NCI-H2227 treated with DMSO at 0.1 percent for 48 hours (cell line): ENCODE measurements at places on chromosomes 12 and 14.

DNA sequence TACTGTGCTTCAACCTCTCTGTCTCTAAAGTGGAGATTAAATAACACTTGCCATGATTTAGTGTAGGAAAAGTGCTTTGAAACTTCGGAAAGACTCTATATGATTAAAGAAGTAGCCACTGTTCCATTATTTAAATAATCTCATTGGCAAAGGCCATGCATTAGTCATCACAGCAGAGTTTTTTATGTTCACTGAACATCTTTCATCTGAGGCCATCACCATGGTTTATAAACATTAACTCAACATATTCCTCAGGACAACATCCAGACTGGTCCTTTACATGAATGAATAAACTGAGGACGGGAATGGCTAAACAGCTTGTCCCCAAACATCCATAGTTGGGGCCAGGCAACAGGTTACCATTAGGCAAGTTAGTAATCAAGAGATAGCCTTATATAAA is 124.6 kb upstream of the FRMD6 start:
- no peak for DNase-seq

GRCh38 chr12:54891717-54892478 is 37.6 kb downstream of the MUCL1 start:
- no peak for DNase-seq

GRCh38 chr12:132653567-132654290 is 33.4 kb downstream of the POLE start:
- no peak for DNase-seq

DNA sequence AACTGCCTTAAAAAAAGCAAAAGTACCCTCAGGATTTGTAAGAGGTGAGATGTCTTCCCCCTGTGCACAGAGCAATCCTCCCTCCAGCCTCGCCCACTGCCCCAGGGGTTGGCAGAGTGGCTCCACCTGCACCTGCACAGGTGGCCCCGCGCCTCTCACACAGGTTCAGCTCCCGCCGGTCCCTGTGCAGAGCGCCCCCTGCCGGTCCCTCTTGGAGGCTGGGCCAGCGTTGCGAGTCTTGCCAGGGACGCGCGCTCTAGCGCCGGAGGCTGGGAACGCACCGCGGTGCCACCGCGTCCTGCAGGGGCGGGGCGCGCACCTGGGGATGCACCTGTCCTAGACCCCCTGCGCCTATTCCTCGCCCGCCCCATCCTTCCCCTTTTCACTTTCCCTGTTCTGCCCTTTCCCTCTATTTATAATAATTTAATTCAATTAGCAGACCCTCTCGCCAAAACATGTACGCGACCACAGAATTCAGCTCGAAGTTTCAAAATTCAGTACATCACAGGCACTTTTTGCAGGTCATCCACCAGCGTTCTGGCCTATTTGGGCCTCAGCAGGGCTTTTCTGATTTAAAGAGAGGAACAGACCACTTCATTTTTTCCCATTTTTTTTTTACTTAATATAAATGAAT is 618.6 kb downstream of the AACS start:
- DNase-seq = no peak

- DNase-seq = no peak
These were observed 3.7 kb downstream of the NOVA1 start for GRCh38 chr14:26594148-26594547.

GRCh38 chr12:92176646-92177045 is 31.0 kb upstream of the BTG1 start:
- no peak for DNase-seq

DNA sequence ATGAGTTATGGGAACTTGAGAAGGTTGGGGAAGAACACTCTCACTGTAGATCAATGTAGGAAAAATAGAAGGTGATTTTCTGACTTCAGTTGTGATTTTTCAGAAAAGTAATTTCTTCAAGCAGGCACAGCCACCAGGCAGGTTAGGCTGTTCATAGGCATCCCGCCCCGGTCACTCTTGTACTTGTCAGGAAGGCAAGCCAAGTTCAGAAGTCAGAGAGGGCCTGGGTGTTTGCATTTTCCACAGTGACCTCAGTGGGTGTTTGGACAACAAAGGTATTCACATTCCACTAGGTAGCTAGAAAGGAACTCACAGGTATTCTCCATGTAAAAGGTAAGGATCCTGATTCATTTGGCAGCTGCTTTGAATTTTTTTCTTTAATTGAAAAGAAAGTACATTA is 3.0 kb upstream of the FAM234B start:
- DNase-seq = no peak

GRCh38 chr12:120847392-120847791 is 56.8 kb downstream of the SPPL3 start:
- no peak for DNase-seq

GRCh38 chr12:113932381-113933196 is 33.5 kb downstream of the RBM19 start:
- peak; percentile 87 for DNase-seq

GRCh38 chr14:85336817-85337216 is 193.1 kb upstream of the FLRT2 start:
- DNase-seq = no peak

DNA sequence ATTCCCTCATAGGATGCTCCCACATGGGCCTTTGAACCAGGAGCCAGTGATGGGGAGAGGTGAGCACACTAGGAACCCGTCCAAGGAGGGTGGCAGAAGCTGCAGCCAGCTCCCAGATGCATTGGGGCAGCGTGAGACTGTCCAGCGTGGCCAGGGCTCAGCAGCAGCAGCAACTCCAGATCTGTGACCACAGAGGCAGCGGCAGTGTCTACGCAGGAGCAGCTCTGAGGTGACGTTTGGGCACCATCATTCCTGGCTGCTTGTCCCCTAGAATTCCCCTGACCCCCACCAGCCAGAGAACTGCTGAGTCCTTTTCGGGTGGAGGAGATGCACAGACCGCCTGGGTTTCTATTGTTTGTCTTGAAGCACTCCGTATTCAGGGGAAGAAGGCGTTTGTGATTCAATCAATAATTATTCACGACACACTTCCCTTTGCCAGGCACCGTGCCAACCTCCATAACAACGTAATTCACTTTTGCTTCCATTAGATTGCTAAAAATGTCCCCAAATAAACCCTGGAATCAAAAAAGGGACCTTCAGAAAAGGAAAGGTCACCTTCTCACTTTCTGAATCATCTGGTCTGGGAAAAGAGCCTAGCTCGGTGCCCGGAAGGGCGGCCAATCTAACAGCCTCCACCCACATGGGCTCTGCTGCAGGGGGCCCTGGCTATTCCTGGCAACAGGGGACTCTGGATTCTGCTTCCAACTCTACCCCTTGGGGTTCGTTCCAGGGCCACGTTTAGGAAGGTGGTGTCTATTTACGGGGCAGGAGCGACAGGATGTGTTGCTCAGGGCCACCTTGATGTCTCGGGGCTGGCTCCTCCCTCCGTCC is 11.4 kb upstream of the BDKRB2 start:
- no peak for DNase-seq

GRCh38 chr14:87139299-87139698 is 853.7 kb downstream of the GALC start:
- no peak for DNase-seq

DNA sequence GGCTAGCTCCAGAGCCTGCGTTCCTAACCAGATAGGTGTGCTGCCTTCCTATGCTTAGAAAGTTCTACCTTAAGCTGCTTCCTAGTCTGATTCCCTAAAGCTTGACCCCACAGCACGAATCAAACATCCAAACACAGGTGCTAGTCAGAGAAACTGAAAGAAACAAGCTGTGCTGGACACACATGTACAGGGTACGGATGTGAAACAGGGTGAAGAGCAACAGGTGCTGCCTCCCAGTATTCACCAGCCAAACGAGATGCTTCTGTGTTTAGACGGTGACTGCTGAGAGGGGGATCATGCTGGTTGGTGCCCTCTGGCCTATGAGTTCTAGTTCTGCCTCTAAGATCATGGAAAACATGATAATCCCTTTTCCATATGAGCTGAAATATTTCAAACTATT is 105.3 kb downstream of the GRIP1 start:
- no peak for DNase-seq

GRCh38 chr12:59193476-59194050 is 273.3 kb upstream of the LRIG3 start:
- no peak for DNase-seq

- no peak for DNase-seq
These were observed 207.7 kb downstream of the RAD51B start for GRCh38 chr14:68027276-68027675.

GRCh38 chr12:47159348-47159747 is 79.6 kb upstream of the AMIGO2 start:
- DNase-seq = no peak
